ENCODE measurements at places on chromosomes 16 and 17.

DNA sequence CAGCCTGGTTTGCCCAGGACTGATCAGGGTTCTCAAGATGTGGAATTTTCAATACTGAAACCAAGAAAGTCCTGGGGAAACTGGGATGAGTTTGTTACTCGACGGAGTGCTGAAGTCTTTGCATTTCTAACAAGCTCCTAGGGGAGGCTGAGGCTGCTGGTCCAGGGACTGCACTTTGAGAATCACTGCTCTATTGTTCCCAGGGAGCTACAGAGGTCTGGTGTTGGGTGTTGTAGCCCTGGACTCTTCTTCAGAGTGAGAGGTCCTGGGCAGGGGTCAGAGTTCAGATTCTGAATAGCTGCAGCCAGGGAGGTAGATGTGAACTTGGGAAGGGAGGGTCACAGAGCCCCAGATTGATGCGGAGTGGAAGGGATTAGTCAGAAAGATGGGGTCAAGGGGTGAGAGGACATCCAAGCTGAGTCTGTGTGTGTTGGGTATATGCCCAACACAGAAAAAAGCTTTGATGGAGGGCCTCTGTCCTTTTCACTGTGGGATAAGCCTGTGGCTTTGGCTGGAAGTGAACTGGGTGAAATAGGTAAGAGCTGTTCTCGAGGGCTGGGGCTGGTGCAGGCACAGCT is 14.1 kb downstream of the TMEM238L start:
- no peak for DNase-seq

DNA sequence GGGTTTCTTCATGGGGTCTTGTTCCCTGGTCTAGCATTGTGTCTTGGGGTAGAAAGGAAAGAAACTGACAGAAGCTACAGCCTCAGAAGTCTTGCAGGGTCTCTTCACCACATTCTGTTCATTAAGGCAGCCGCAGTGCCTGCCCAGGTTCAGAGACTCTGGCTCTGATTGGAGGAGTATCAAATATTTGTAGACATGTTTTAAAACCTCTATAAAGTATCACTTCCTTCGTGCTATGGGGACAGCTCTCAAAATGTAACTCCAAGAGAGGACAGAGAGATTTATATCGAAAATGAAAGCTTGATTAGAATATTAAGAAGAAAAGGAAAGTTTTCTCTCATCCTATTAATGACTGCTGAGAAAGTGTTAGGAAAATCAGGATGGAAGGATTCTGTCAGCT is 107.0 kb upstream of the CACNG3 start:
- DNase-seq = no peak

GRCh38 chr16:89230255-89230654 is 12.8 kb downstream of the ZNF778 start:
- DNase-seq = no peak

DNA sequence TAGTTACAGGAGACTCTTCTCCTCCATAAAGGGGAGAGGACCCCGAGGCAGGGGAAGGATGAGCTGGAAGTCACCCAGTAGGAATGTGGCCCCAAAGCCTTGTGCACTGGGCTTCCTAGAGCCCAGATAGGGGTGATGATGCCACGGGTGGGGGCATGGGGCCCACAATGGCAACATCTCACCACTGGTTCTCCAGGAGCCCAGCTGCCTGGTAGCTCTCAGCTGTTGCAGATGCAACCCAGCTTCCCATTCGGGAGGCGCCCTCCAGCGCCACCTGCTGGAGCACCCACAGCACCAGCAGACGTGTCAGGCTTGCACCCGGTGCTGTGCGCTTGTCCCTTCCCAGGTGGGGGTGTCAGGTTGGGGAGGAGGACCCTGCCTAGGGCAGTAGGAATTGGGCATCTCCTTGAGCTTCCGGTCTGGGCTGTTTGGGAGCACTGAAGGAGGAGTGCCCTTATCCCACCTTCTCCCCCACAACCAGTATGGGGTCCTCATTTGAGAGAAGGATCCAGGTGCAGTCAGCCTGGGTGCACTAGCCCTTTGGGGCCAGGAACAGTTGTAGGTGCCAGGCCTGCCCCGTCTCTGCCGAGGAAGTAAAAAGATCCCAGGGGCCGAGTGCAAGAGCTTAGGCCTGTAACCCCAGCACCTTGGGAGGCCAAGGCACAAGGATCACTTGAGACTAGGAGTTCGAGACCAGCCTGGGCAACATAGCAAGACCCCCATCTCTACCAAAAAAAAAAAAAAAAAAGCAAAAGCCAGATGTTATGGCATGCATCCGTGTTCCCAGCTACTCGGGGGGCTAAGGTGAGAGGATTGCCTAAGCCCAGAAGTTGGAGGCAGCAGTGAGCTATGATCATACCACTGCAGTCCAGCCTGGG is 14.4 kb downstream of the CDIPT start:
- DNase-seq = no peak

GRCh38 chr17:67942810-67943209 is 53.5 kb downstream of the C17orf58 start:
- no peak for DNase-seq

DNA sequence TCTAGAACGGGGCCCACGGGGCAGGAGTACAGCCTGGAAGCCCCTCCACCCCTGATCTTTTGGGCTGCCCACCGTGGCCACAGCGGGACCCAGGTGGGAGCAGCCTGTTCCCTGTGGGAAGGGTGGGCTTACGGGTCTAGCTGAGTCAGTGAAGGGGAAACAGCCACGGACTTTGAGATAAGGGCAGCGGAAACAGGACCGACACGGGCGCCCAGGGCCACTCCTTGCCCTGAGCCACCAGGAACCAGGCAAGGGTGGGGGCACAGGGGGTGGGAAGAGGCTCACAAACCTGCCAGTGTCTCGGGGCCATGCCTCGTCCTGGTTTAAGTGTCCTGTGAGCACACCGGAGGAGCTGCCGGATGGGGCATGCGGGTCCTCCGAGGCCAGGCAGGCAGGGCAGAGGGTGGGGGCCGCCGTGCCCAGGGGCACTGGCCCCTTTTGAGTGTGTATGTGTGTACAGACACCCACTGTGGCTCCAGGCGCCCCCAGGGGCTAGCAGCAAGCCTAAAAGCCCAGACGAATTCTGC is 47.6 kb upstream of the PVALEF start:
- DNase-seq = no peak
